ENCODE measurements at places on chromosomes 2 and 18. TPM values are rescaled to one million over a fixed set of nuclear protein-coding genes. Genes with fewer than 3 reads are reported as not detected.

DNAJC10 gene
- total RNA-seq: 76.4 TPM

CDK5R2 gene
- 0.06 TPM for total RNA-seq

TDRD15 gene
- total RNA-seq: not detected

ABCG8 gene
- total RNA-seq: not detected

BOLL gene
- 0.28 TPM for total RNA-seq

INO80C gene
- total RNA-seq: 13.5 TPM

DNA sequence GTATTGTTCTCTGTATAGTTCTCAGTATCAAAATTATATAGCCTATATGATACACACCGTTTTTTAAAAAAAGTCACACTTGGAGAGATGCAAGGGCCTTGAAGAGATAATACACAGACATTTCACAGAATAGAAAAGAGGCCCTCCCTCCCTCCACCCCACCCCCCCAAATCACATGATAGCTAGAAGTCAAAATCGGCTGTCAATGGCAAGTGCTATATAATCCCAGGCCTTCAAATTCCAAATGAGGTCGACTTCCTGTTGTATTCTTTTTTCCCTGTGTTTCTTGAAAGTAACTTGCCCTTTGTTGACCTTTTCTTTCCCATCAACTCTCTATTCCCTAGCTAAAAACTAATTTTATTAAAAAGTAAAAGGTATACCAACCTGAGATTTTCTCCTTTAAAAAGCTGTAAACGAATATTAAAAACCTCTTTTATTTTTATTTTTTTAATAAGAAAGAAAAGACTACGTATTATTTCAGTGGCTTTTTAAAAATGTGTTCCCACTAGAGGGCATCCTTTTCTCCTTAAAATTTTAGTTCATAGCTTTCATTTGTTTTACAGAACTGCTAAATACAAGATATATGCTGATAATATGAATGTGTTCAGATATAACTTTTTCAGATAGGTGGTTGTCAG lies 46.6 kb downstream of the KCMF1 start:
- no peak overlapping the region for H3K4me3 ChIP-seq
- H3K36me3 ChIP-seq: no peaks in the 10 kb centered on the region
- peak; percentile 40 for DNase-seq
- H3K27ac ChIP-seq: peak overlapping the region; percentile 69
- no peaks in the 10 kb centered on the region for H3K27me3 ChIP-seq

GRCh38 chr2:52500561-52500960 lies 1267.0 kb upstream of the CHAC2 start:
- no peaks in the 10 kb centered on the region for H3K36me3 ChIP-seq
- no peak overlapping the region for H3K4me3 ChIP-seq
- no peaks in the 10 kb centered on the region for H3K27me3 ChIP-seq
- peaks cover 12% of the 10 kb centered on the region for H3K4me1 ChIP-seq
- DNase-seq: no peak
- H3K27ac ChIP-seq: no peak overlapping the region

DNA sequence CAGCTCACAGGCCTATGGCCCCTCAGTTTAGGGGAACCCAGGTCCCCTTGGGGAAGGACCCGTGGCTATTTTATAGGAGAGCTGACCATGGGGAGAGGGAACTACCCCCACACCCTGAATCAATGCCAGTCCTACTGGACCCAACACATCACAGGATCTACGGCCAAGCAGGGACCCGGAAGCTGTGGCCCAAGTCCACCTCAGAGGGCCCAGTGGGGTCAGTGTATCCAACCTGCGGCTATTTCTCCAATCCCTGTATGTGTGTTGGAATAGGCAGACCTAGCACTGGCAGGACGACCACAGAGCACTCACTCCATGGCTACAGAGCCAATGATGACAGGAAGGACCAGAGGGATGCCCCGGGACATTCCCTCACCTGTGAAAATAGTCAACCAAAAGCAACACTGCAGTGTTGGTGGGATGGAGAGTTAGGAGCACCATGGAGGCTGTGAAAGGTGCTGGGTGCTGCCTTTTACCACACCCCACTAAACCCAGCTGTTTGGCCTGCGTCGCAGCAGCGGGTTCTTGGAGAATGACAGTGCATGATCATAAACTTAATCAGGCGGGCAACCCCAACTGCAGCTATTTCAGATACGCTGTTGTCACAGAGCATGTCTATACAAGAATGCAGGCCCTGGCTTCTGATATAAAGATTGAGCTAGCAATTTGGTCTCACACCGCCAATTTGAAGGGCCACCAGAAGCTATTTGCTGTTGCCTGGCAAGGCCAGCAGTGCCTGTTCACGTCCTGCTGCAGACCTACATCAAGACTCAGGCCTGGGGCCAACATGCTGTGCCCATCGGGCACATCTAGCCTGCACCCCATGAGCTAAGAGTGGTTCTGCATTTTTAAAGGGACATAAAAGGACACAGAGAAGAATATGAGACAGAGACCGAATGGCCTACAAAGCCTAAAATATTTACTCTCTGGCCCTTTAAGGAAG lies 110.4 kb downstream of the EIPR1 start:
- no peak overlapping the region for H3K4me3 ChIP-seq
- H3K4me1 ChIP-seq: peaks cover 11% of the 10 kb centered on the region

- DNase-seq: no peak
- H3K27ac ChIP-seq: no peak overlapping the region
- no peaks in the 10 kb centered on the region for H3K4me1 ChIP-seq
- no peaks in the 10 kb centered on the region for H3K36me3 ChIP-seq
- H3K27me3 ChIP-seq: no peaks in the 10 kb centered on the region
Observed at GRCh38 chr18:33853187-33853586, 275.2 kb downstream of the ASXL3 start.

DNA sequence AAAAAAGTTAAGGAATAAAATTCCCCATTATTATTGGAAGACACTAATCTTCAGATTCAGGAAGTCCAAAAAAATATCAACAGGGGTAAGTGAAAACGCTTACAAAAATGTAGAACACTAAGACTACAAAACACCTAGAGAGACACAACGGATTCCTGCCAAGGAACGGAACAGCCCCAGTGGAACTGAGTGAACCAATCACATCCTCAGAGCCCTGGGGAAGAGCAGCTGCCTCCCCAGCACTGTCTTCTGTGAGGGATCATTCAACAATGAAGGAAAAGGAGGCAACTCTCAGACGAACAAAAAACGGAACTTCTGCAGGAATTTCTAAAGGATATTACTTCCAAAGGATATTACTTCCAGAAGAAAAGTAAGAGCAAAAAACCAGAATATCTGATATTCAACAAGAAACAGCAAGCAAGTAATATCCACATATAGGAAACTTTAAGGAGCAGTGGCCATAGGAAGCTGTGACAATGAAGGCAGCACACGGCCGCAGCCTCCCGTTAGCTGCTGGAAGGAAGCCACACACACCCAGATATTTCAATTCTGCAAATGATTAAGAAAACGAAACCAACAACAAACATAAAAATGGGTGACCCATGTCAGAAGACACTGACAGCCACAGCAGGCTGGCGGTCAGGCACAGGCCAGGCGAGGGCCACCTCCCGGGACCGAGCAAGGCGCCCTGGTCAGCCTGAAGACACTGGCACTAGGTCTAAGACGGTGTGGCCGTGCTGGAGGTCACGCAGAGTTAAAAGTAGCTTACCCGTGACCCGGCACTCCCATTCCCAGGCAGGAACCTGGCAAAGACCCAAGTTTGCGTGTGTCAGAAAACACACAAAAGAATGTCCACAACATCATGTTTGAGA lies 81.8 kb downstream of the HDAC4 start:
- no peak for DNase-seq
- no peaks in the 10 kb centered on the region for H3K36me3 ChIP-seq
- peaks cover 27% of the 10 kb centered on the region for H3K4me1 ChIP-seq
- H3K27ac ChIP-seq: peak overlapping the region; percentile 70
- no peaks in the 10 kb centered on the region for H3K27me3 ChIP-seq

GRCh38 chr18:80244956-80245730 lies 2.2 kb downstream of the PARD6G start:
- H3K27ac ChIP-seq: no peak overlapping the region
- H3K36me3 ChIP-seq: no peaks in the 10 kb centered on the region
- DNase-seq: no peak
- H3K4me3 ChIP-seq: no peak overlapping the region
- no peaks in the 10 kb centered on the region for H3K4me1 ChIP-seq
- H3K27me3 ChIP-seq: peaks cover 3% of the 10 kb centered on the region

DNA sequence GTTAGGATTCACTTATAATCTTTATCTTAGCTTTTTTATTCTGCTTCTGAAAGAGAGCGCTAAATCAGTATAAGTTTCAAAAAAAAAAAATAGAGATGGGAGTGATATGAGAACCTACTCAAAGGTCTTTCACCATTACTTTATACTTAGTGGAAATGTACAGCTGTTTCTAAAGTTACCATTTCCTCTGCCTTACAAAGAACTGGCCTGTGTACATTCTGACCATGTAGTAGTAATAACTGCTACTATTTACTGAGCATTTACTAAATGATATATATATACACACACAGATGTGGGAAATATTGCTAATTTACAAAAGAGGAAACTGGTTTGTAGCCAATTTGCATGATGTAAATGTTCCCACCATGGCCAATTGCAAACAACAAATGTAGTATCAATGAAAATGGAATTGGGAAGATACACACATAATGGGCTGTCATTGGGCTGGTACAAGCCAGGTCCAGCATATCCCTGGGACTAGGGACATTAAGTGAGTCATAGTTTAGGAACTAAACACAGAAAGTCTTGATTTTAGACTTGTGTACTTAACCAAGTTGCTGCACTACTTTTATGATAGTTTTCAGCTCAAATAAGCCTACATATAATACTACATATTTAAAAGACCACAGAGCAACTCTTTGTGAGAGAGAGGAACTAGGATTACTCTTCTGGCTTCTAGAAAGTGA lies 67.1 kb downstream of the DYNC1I2 start:
- no peaks in the 10 kb centered on the region for H3K4me1 ChIP-seq
- no peak for DNase-seq
- H3K36me3 ChIP-seq: peaks cover 17% of the 10 kb centered on the region
- H3K27me3 ChIP-seq: no peaks in the 10 kb centered on the region

- H3K27ac ChIP-seq: peak overlapping the region; percentile 91
- H3K36me3 ChIP-seq: no peaks in the 10 kb centered on the region
- DNase-seq: peak; percentile 25
- H3K27me3 ChIP-seq: no peaks in the 10 kb centered on the region
Observed at GRCh38 chr2:5695654-5696403, 3.6 kb downstream of the SOX11 start.

DNA sequence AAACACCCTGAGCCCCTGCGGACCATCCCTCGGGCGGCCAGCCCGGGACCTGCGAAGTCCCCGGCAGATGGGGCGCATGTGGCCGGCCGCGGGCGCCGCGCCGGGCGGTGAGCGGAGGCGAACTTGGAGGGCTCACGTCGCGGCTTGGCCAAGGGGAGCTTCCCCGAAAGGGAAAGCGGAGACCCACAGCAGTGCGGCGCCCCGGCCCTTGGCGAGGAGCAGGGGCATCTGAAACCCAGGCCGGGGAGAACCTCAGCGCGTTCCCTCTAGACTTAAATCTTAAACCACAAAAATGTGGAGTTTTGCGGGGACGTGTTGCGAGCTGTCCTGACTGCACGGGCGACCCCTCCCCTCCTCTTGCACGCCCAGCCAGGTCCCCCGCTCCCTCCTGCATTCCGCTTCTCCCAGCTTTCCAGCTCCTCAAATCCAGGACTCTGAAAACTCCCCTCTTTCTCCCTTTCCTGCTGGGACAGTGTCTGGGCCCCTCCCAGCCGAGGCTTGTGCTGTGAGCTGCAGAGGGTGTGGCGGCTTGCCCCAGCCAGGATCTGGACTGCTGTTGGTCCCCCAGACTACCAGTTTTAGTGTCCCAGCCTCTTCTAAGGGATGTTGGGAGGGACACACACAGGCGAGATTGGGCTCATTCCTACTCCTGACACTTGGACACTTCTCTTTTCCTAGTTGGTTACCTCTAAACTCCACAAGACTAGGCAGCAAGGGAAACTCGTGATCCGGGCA lies 1.3 kb downstream of the FMNL2 start:
- peak overlapping the region; percentile 57 for H3K4me3 ChIP-seq
- H3K4me1 ChIP-seq: no peaks in the 10 kb centered on the region
- H3K27me3 ChIP-seq: no peaks in the 10 kb centered on the region
- no peak overlapping the region for H3K27ac ChIP-seq

- peaks cover 14% of the 10 kb centered on the region for H3K4me1 ChIP-seq
- peak overlapping the region; percentile 69 for H3K27ac ChIP-seq
- no peak for DNase-seq
- no peaks in the 10 kb centered on the region for H3K36me3 ChIP-seq
- H3K4me3 ChIP-seq: no peak overlapping the region
Observed at GRCh38 chr18:79682894-79683625, 3.5 kb downstream of the CTDP1 start.

DNA sequence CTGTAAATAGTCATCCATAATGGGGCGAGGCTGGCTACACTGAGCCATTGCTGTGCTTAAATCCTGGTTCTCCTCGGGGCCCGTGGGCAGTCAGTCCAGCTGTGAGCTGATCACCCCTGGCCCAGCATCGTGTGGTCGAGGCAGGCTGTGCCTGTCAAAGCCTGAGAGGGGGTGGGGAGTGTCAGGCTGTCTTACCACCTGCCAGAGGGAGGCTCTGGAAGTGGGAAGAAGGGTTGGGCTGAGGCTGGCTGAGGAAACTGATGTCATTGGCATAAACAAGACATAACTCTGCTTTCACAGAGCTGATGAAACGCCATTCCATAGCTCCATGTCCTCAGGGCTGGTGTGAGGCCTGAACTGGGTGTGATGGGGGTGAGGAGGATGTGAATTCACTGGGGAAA lies 49.7 kb downstream of the KLHL29 start:
- DNase-seq: no peak
- no peaks in the 10 kb centered on the region for H3K36me3 ChIP-seq
- no peaks in the 10 kb centered on the region for H3K4me1 ChIP-seq

DNA sequence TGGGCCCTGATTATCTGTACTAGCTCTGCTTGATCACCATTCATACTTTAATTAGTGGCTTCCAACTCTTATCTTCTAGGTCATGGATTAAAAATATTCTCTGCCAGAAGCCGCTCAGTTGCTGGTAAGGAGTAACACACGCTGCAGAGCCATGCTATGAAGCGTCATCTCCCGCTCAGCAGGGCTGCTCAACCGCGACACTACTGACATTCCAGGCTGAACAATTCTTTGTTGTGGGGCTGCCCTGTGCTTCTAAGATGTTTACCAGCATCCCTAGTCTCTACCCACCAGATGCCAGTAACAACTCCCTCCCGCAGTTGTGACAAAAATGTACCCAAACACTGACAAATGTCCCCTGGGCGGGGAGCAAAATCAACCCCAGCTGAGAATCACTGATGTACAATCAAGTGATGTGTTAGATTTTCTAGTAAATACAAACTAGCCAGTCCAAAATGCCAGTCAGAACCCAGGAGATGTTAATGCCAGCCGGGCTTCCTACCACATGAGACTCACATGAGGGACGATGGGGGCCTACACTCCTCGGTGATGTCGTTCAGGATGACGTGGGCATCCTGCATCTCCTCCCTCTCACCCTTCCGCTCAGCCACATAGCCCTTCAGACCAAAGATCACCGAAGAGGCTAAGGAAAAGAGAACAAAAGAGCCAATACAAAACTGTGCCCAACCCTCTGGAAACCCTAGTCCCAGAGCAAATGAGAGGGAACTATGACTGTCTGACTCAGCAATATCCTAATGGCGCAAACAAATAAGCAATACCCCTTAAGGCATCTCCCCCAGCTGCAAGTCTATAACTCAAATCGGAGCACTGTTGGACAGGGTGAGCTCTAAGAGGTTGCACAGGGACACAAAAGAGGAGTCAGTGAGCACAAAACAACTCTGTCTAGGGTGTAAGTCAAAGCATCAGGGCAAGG lies 15.6 kb downstream of the ILKAP start:
- peaks cover 69% of the 10 kb centered on the region for H3K36me3 ChIP-seq
- no peaks in the 10 kb centered on the region for H3K27me3 ChIP-seq
- no peak overlapping the region for H3K4me3 ChIP-seq
- no peak for DNase-seq
- no peaks in the 10 kb centered on the region for H3K4me1 ChIP-seq

GRCh38 chr2:2269426-2269825 lies 61.6 kb downstream of the MYT1L start:
- H3K36me3 ChIP-seq: no peaks in the 10 kb centered on the region
- no peaks in the 10 kb centered on the region for H3K27me3 ChIP-seq
- H3K4me3 ChIP-seq: no peak overlapping the region
